ENCODE measurements at places on chromosomes 7 and 10. TPM values are rescaled to one million over a fixed set of nuclear protein-coding genes. Genes with fewer than 3 reads are reported as not detected.

SFTPA1 gene
- not detected for polyA plus RNA-seq

DHX32 gene
- 21.0 TPM for polyA plus RNA-seq

SPRN gene
- 0.78 TPM for polyA plus RNA-seq

UFSP1 gene
- 4.6 TPM for polyA plus RNA-seq

PDLIM1 gene
- polyA plus RNA-seq, result 714 TPM

RNLS gene
- 6.1 TPM for polyA plus RNA-seq

ADAMTS14 gene
- polyA plus RNA-seq, result not detected

EVX1 gene
- polyA plus RNA-seq, result not detected

GIMAP1 gene
- polyA plus RNA-seq, result 0.58 TPM

RADIL gene
- polyA plus RNA-seq, result not detected

DNA sequence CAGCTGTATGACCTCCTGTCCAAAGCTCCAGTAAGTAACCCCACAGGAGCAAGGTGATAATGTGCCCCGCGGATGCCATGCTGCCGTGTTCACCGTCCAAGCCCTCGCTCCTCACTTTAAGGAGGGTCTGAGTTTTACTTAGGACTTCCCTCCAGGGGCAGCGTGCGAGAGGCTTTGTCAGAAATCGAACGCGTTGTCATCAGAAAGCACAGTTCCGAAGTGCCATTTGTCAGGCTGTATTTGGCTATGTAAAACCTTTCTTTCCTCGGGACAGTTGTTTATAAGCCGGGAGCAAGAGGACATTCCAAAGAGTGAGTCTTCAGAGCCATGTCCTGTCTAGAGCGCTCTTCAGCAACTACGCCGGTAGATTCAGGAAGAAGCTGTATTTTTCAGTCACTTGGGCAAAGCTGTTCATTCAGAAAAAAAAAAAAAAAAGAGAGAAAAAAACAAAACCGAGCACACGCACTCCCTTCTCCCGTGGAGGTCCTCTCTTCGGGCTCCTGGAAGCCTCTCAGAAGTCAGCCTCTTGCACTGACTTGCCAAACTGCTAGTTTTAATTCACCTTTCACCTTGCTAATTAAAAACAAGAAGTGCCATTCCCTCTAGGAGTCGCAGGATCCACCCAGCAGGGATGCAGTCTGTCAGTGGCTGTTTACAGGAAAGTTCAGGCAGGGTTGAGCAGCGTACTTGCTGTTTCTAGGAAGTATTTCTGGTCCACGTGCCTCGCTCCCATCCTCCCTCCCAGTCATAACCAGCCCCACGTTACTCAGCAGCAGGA lies at the start of gene SEMA3E:
SEMA3E (minus strand) TSS at position 676 of the 778 bp plus-strand sequence.
- peaks cover 2% of the 10 kb centered on the region for H3K27me3 ChIP-seq
- no peak for DNase-seq
- H3K4me1 ChIP-seq, result no peaks in the 10 kb centered on the region
- H3K36me3 ChIP-seq, result no peaks in the 10 kb centered on the region
- H3K4me3 ChIP-seq, result no peak within 1 kb of the TSS
- no peak within 1 kb of the TSS for H3K27ac ChIP-seq

GRCh38 chr10:59913547-59914237 lies 7.3 kb upstream of the CCDC6 start:
- no peak overlapping the region for H3K4me3 ChIP-seq
- no peaks in the 10 kb centered on the region for H3K4me1 ChIP-seq
- H3K27ac ChIP-seq, result no peak overlapping the region

- H3K36me3 ChIP-seq, result no peaks in the 10 kb centered on the region
- H3K27me3 ChIP-seq, result no peaks in the 10 kb centered on the region
- no peaks in the 10 kb centered on the region for H3K4me1 ChIP-seq
Observed at GRCh38 chr10:129280908-129281586, 186.0 kb upstream of the MGMT start.

DNA sequence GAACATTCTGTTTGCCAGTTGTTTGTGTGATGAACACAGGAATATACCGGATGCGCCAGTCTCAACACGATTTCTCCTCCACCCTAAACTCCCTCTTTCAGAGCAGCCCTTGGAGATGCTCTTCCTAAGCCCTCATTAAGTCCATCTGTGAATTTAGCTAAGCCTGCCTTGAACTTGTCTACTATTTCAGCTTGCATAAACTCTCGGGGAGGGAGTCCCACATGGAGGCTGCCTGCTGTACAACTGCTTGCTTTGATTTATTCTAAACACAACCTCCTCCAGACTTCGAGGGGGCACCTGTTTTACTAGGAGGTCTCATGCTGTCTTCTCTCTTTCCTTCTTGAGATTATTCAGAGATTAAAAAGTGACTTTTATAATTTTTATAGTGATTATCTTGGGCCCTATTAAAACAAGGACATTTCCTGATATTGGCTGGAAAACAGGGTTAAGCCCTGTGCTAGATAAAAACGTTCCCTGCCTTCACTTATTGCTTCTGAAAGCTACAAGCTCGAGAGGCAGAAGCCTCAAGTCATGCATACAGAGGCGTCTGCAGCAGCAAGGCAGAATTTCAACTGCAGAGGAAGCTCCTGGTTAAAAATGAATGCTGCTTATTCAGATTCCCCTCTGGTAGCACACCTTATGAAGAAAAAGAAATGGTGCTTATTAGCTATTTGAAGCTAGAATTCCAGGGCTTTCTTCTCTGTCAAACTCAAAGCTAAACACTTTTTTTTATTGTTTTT lies 174.3 kb downstream of the FANK1 start:
- H3K4me1 ChIP-seq, result no peaks in the 10 kb centered on the region
- no peak overlapping the region for H3K27ac ChIP-seq
- H3K27me3 ChIP-seq, result no peaks in the 10 kb centered on the region
- no peaks in the 10 kb centered on the region for H3K36me3 ChIP-seq

DNA sequence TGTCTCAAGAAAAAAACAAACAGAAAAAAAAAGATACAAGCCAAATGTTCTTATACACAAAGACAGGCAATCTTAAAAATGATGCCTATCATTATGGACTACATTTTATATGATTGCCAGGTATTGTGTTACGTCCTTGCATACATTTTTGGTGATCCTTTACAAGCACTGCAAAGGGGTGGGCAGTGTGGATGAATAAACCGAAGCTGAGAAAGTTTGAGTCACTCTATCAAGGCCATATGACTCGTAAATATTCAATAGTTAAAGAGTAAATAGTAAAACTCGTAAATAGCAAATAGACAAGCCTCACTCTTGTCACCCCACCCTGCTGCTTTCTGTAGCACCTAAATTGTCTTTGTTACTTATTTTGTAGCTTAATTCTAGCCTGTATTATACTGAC lies 326.2 kb downstream of the FRMD4A start:
- H3K4me3 ChIP-seq, result no peak overlapping the region
- H3K36me3 ChIP-seq, result peaks cover 3% of the 10 kb centered on the region
- no peaks in the 10 kb centered on the region for H3K27me3 ChIP-seq
- peaks cover 5% of the 10 kb centered on the region for H3K4me1 ChIP-seq

DNA sequence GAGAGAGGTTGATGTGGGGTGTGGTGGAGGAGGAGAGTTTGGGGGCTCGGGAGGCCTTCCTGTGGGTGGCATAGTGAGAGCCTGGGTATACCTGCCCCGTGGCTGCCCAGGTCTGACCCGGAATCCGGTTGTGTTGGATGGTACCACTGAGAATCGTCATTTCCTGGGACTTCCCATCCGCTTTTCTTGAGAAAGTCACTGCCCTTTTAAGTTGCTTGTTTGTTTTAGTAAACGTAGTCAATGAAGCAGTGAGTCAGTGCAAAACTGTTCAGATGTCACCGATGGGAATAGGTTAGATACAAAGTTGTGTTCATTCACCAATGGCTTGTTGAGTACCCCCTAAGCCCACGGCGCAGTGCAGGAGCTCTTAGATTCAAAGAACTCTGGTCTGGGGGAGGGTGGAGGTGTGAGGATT lies 285.8 kb downstream of the CAMK1D start:
- no peaks in the 10 kb centered on the region for H3K27me3 ChIP-seq
- no peak for DNase-seq
- no peaks in the 10 kb centered on the region for H3K36me3 ChIP-seq

- H3K27ac ChIP-seq, result no peak overlapping the region
- H3K4me3 ChIP-seq, result no peak overlapping the region
- H3K4me1 ChIP-seq, result no peaks in the 10 kb centered on the region
- DNase-seq, result no peak
- H3K36me3 ChIP-seq, result no peaks in the 10 kb centered on the region
Observed at GRCh38 chr10:110667620-110668343, 23.6 kb downstream of the RBM20 start.

- H3K27ac ChIP-seq, result no peak overlapping the region
- no peak overlapping the region for H3K4me3 ChIP-seq
- no peaks in the 10 kb centered on the region for H3K27me3 ChIP-seq
- no peak for DNase-seq
Observed at GRCh38 chr10:4725917-4726606, 99.9 kb upstream of the AKR1E2 start.

DNA sequence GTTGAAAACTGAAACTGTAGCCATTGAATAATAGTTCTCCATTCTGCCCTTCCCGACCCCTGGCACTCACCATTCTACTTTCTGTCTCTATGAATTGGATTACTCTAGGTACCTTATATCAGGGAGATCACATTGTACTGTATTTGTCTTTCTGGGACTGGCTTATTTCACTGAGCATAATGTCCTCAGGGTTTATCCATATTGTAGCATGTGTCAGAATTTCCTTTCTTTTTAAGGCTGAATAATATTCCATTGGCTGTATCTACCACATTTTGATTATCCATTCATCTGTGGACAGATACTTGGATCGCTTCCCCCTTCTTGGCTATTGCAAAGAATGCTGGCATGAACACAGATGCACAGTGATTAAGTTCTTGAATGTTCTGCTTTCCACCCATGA lies 107.4 kb downstream of the CDH23 start:
- H3K27ac ChIP-seq, result no peak overlapping the region
- H3K4me1 ChIP-seq, result no peaks in the 10 kb centered on the region
- no peaks in the 10 kb centered on the region for H3K36me3 ChIP-seq

DNA sequence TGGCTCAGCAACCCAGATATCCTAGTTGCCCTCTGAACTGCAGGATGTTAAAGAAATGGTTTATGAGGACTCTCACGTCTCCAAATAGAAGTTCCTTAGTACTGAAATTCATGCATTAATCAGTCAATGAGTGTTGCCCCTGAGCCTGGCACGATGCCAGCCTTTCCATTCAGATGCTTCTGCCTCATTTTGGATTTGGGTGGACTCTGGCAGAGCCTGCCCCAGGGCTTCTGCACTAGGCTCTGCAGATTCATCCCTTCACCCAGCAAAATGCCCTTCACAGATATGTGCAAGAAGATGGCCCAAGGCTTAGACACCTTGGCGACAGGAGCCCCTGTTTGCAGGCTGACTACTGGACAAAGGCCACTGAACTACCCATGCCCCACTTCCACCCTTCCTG lies 747.8 kb downstream of the GRID1 start:
- DNase-seq, result no peak
- no peak overlapping the region for H3K27ac ChIP-seq
- H3K4me3 ChIP-seq, result no peak overlapping the region

DNA sequence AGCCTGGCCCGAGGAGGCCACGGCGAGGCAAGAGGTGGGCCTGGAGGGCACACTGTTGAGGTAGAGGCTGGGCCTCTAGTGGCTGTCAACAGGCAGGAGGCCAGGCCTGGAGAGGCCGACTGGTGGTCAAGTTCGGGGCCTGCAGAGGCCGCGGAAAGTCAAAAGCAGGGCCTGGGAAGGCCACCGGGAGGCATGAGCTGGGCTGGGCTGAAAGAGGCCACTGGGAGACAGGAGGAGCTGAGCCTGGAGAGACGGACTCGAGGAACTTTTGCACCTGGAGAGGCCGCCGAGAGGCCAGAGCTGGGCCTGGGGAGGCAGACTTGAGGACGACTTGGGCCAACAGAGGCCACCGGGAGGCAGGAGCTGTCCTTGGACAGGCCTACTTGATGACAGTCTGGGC lies 321.2 kb downstream of the ZNF479 start:
- no peaks in the 10 kb centered on the region for H3K4me1 ChIP-seq
- DNase-seq, result no peak
- H3K27ac ChIP-seq, result no peak overlapping the region
- no peaks in the 10 kb centered on the region for H3K36me3 ChIP-seq
- no peaks in the 10 kb centered on the region for H3K27me3 ChIP-seq

DNA sequence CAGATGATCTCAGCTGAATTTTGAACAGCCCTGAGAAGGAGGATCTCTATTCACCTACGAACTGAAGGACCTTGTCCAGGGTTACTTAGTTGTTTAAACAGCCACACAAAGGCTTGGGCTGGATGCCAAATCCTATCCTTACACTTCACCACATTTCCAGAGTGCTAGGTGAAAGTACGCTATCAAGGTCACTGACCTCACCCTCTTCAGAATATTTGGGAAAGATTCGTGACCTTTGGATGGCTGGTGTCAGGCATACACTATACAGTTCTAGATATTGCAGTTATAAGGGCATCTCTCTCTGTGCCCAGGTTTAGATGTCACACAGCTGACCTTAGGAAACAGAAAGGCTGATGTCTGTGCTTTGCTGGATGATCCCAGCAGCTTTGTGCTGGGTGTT lies 61.2 kb upstream of the ABLIM1 start:
- H3K27ac ChIP-seq, result no peak overlapping the region
- H3K36me3 ChIP-seq, result no peaks in the 10 kb centered on the region
- H3K27me3 ChIP-seq, result no peaks in the 10 kb centered on the region
- DNase-seq, result no peak
- H3K4me3 ChIP-seq, result no peak overlapping the region

DNA sequence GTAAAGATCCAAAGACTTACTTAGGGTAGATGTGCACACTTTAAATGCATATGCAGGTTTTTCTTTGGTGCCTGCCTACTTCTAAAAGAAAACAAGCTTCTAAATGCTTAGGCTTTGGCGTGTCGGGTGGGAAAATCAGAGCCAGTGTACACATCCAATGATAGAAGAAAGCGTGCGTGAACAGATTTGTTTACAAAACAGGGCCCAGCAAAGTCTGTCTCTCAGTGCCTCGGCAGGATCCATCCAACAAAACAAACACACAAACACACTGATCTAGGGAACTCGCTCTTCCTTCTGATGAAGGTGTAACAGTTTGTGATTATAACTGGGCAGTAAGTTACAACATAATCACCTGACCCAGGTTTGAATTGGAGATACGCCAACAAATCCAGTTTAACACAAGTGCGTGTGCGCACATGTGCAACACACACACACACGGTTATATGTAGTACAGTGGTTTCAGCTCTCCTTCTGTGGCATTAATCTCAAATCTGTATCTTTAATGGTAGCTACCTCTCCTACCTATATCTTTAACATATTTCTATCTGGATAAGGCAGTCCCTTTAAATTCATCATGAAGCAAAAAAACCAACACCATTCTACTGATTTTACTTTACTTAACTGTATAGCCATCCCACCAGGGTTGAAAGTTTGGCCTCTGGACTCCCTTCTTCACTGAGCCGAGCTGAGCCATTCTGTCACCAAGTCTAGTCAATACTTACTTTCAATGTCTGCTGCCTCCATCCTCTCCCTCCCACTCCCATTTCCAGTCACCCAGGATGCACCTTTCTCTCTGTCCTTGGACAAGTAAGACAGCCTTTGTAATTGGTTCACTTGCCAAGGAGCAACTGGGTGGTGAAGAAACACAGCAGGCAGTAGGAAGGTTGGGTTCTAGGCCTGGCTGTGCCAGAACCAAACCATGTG lies 184.4 kb upstream of the KLF14 start:
- no peak overlapping the region for H3K4me3 ChIP-seq
- peaks cover 35% of the 10 kb centered on the region for H3K36me3 ChIP-seq
- no peaks in the 10 kb centered on the region for H3K27me3 ChIP-seq
- no peak for DNase-seq
- H3K27ac ChIP-seq, result peak overlapping the region; percentile 34
- H3K4me1 ChIP-seq, result peaks cover 40% of the 10 kb centered on the region

GRCh38 chr10:102261842-102262241 lies 16.5 kb downstream of the GBF1 start:
- H3K4me1 ChIP-seq, result no peaks in the 10 kb centered on the region
- H3K4me3 ChIP-seq, result no peak overlapping the region
- no peak overlapping the region for H3K27ac ChIP-seq
- peaks cover 24% of the 10 kb centered on the region for H3K36me3 ChIP-seq

Data from GM12878 (cell line).